ENCODE measurements at places on chromosomes 11 and 22.

DNA sequence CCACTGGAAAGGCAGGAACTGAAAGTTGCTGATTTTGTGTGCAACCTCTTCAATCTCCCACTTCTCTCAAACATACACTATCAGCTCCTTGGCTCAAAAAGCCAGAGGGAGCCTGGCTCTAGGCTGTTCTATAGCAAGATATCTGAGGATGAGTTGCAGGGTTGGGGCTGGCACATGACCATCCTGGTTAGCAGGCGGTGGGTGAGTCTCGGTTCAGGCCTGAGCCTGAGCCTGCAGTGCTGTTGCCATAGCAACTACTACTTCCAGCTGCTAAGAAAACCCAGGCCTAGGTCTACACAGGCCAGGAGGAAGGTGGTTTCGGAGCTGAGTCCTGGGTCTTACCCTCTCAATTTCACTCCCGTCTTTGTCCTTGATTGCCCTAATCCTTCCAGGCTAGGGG, 39.0 kb downstream of the CWC15 start:
- DNase-seq, result no peak

DNA sequence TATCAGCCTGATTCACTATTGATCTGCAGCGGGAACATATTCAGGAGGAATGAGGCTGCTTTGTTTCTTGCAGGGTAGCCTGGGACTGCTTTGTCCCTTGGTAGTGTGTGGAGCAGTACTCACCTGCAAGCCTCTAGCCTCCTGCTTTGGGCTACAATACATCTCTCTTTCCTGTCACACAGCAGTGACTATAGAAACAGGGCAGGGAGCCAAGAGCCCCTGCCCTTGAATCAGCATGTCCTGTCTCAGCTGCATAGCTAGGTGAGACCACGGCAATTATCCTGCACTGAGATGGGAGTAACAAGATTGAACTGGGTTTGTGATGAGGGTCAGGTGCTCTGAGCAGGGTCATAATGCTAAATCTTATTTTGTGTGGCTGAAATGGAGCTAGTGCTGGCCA, 191.9 kb downstream of the NELL1 start:
- no peak for DNase-seq

DNA sequence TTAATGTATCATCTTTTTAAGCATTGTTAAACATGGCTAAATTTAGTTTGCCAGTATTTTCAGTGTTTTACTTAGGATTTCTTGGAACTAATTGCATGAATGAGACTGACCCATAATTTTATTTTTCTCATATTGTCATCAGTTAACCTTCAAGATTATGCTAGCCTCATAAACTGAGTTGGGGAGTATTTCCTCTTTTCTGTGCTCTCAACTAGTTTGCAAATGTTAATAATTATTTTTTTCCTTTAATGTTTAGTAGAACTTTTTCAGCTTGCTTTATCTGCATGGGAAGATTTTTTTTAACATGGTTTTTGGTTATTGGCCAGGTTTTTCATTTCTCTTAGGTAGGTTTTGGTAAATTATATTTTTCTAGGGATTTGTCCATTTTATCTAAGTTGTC, 235.4 kb upstream of the SESN3 start:
- DNase-seq, result no peak

GRCh38 chr11:44404736-44405395, 94.9 kb upstream of the ALX4 start:
- DNase-seq, result no peak

DNA sequence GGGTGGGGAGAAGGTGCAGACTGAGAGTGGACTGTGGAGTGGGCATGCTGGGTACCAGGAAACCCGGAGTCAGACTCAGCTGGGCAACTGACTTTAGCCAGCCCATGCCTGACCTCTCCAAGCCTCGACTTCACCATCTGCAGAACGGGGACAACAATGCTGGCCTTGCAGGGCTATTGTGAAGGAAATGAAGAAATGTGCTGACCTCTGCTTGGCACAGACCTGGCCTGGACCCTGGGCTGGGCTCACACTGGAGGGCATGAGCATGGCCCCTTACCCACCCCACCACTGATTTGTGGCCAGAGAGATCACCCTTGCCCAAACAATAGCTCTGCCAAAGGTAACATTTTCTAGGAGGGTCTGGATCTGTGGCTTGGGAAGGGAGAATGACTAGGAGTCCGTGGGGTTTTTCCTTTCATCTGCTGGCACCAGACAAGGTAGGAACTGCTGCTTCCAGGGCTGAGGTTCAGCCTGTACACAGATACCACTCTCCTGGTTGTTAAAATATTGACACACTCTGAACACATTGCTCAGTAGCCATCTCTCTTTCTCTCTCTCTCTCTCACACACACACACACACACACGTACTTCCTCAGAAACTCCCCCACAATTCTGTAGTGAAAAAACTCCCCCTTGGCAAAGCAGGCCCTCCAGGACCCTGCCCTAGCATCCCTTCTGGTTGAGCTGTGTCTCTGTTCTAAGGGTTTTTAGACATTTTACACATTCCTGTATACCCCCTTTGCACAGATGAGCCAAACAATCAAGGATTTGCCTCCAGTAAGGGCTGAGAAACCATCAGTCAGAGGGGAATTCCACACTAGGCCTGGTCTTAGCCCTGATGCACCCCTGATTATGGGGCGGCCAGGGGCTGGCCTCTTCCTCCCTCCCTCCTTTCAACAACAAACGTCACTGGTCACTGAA, 1.0 kb downstream of the MOGAT2 start:
- DNase-seq, result no peak
